ENCODE measurements at places on chromosomes 5 and 9.

DNA sequence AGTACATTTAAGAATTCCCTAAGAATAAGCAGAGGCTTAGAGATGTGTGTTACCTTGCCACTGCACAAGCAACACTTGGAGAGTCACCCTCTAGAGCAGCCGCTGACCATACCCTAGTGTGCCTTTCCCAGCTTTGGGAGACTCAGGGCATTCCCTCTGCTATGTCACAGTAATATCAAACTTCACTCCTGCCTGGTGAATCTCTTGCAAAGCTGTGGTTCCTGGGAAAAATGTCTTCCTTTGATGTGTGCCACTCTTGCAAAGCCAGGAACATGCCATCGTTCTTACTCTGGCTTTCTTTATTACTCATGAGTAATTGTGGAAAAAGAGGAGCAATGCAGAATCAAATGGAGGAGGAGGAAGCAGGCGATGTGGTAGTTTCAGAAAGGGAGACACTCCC lies 173.2 kb downstream of the CCDC192 start:
- DNase-seq = peak; percentile 30

- no peak for DNase-seq
These were observed 98.2 kb downstream of the DPYSL3 start for GRCh38 chr5:147411359-147412319.

DNA sequence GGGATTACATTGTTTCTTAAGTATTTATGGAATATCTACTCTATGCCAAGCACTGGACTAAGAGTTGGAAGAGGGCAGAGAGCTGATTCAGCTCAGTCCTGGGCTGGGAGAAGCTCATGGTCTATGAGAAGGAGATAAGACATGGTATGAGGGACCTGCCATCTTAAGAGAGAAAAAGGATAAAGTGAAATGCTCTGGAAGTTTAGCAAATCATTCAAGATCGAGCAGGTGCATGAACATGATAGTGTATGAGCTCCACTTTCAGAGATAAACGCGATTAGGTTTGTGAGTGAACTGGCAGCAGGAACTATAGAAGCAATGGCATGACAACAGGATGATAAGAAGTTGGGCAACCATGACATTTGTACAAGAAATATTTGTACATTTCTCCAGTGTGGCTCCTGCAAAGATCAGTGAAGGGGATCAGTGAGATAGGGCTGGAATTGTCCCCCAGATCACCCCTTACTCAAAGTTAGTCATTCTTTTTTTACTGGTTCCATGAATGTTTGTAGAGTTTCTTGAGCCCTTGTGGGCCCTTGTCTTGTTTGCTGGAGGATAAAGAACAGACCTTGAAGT lies 26.6 kb upstream of the CCDC180 start:
- DNase-seq = no peak

- no peak for DNase-seq
These were observed 102.2 kb upstream of the GNA14 start for GRCh38 chr9:77750284-77750683.

GRCh38 chr5:156759156-156759555 lies 90.9 kb upstream of the PPP1R2B start:
- DNase-seq = no peak
